ENCODE measurements at places on chromosomes 11 and 22.

DNA sequence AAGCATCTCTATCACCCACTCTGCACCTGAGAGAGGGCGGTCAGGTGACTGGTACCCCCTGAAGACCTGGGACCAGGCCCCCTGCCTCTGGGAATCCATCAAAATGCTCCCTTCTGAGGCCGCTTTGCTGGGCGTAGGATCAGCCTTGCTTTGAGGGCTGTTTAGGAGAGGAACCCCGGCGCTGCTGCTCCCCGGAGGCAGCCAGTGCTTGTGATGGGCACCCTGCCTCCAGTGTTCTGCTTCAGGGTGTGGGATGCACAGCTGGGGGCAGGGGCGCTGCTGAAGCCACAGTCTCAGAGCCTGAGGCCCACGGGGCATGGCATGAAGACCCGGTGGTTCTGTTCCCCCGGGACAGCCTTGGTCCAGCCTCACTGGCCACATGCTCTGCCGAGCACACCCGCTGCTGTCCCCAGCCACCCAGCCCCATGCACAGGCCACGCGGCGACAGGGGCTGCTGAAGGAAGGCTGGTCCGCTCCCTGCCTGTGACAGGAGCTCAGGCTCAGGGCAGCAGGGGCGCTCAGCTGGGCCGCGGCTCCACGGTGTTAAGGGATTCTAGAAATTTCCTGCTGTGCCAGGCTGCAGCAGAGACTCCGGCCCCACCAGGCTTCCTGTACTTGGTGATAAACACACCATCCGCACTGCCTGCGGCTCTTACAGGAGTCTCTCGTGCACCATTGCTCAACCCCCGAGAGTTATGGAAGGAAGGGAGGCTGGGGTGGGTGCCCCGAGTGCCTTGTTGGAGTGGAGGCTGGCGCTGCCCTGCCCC lies 91.0 kb downstream of the KCNQ1 start:
- DNase-seq: no peak
- 0 out of 2 replicates have a peak, but pooled peaks cover 3% of the 10 kb centered on the region for H3K27me3 ChIP-seq
- H3K4me3 ChIP-seq: no peak overlapping the region
- H3K27ac ChIP-seq: no peak overlapping the region
- peaks cover 8% of the 10 kb centered on the region for H3K4me1 ChIP-seq
- no peaks in the 10 kb centered on the region for H3K36me3 ChIP-seq

- no peaks in the 10 kb centered on the region for H3K27me3 ChIP-seq
- peaks cover 45% of the 10 kb centered on the region for H3K36me3 ChIP-seq
- H3K4me3 ChIP-seq: no peak overlapping the region
- no peak for DNase-seq
- no peak overlapping the region for H3K27ac ChIP-seq
- H3K4me1 ChIP-seq: no peaks in the 10 kb centered on the region
Measured at GRCh38 chr11:72012897-72013721, 14.4 kb downstream of the IL18BP start.

DNA sequence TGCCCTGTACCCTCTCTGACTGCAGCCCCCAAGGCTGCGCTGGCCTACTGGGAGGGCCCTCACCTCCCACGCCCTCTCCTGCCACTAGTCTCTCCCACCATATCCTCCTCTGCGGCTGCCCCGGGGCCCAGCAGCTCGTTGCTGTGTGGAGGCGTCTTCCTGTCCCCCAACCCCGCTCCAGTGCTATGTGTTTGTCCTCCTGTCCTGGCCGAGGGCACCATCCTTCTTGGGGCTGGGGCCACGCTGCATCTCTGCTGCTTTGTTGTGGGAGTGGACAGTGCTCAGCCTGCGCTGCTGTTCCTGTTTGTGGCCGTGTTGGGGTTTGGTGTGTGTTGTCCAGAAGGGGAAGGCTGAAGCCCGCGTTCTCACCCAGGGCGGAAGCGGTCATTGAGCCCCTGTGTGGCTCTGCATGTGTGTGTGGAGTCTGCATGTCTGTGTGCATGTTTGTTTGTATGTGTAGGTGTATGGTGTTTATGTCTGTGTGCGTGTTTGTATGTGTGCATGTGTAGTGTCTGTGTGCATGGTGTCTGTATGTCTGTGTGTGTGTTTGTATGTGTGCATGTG lies 15.7 kb downstream of the TPCN2 start:
- H3K36me3 ChIP-seq: peaks cover 14% of the 10 kb centered on the region
- no peaks in the 10 kb centered on the region for H3K27me3 ChIP-seq
- no peak for DNase-seq
- no peaks in the 10 kb centered on the region for H3K4me1 ChIP-seq
- H3K27ac ChIP-seq: no peak overlapping the region
- no peak overlapping the region for H3K4me3 ChIP-seq

DNA sequence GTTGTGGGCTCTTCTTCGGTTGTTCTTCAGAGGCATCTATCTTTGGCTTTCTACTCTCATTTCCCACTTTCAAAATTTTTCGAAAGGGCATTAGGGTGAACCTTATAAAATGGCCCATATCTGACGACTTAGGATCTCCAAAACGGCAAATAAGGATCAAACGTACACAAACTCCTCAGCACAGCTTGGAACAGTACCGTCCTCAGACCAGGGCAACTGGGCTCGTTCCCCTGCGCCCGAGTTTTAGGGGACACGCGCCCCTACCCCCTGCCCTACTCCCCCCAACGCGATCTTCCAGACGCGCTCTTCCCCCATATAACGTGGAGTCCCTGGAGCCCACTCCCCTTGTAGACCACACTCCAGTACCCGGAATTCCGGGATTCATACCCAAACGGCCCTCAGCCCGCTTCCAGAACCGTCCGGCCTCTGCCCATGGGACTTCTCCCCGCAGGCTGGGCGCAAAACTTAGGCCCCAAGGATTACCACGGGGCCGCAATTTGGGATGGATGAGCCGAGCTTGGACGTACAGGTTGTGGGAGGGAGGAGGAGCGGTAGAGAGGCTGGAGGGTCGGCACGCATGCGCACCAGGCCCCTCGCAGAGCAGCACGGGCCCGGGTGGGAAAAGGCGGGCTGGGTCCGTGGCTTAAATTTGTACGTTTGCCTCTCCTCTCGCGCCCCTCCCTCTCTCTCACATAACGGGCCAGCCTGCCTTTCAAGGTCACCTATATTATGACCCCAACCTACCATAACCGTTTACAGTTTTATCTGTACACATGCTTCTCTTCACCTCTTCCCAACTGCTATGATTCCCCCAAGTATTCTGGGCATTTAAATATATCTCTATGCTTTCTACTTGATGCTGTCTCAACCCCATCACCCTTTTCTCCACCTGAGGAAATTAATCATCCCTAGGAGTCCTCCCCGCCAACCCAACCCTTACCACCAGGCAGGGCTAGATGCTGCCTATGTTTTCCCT lies 3.4 kb downstream of the CCDC89 start:
- H3K27me3 ChIP-seq: no peaks in the 10 kb centered on the region
- H3K4me3 ChIP-seq: peak overlapping the region; percentile 95
- peaks cover 5% of the 10 kb centered on the region for H3K4me1 ChIP-seq
- H3K27ac ChIP-seq: peak overlapping the region; percentile 47

- H3K4me1 ChIP-seq: no peaks in the 10 kb centered on the region
- no peaks in the 10 kb centered on the region for H3K27me3 ChIP-seq
- no peak overlapping the region for H3K27ac ChIP-seq
Measured at GRCh38 chr11:9533736-9534473, 39.6 kb upstream of the WEE1 start.

- H3K4me1 ChIP-seq: no peaks in the 10 kb centered on the region
- DNase-seq: no peak
- peaks cover 15% of the 10 kb centered on the region for H3K36me3 ChIP-seq
- H3K4me3 ChIP-seq: no peak overlapping the region
Measured at GRCh38 chr11:46801694-46802470, 44.2 kb downstream of the CKAP5 start.

DNA sequence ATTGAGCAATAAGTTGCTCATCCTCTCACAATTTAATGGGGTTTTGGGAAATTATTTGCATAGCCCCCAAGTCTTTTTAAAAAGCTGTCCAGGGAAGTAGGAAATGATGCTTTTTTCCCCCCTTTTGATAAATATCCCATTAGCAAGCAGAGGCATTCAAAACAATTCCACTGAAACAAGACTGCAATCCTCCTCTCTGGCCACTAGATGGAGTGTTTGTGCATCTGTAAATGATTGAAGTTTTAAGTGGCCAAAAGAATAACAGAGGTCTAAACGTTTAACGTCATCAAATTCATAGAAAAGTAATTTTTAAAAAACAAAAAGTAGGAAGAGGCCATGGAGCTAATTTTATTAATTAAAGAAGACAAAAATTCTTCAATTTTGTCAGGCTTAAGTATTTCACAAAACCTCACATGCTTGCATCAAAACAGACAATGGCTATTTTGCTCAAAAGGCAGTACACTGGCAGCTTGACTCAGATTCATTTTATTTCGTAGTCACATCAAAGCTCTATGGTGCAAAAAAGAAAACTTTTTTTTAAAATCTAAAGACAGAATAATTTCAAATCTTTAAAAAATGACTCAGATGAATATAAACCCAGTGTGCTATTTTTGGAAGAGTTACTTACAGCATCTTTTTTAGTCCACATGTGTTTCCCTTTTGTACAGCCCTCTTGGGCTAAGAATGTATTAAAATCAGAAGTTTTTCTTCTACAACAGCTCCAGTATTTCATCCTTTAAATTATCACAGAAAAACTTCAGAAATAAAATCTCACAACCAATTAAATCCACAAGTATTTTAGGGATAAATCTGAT lies 17.8 kb downstream of the CHORDC1 start:
- no peak for DNase-seq
- no peaks in the 10 kb centered on the region for H3K4me1 ChIP-seq
- no peaks in the 10 kb centered on the region for H3K27me3 ChIP-seq
- no peaks in the 10 kb centered on the region for H3K36me3 ChIP-seq
- no peak overlapping the region for H3K4me3 ChIP-seq

DNA sequence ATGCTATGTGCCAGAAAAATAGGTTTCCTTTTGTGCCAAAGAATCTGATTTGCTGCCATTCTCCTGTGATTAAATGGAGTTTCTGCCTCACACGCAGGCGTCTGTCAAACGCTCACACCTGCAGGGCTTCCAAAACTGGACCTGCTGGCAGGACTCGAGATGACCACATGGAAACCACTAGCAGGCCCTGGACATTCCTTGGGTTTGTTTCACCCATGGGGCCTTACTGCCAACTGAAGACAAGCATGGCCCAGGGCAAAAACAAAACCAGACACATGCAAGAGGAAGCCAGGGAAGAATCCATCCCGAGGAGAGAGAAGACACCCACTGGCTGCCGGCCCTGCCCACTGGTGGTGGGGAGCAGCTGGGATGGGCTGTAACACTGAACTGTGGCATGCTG lies 55.9 kb upstream of the MN1 start:
- no peak for DNase-seq
- peaks cover 29% of the 10 kb centered on the region for H3K36me3 ChIP-seq
- no peak overlapping the region for H3K4me3 ChIP-seq
- no peak overlapping the region for H3K27ac ChIP-seq
- no peaks in the 10 kb centered on the region for H3K27me3 ChIP-seq
- H3K4me1 ChIP-seq: no peaks in the 10 kb centered on the region

DNA sequence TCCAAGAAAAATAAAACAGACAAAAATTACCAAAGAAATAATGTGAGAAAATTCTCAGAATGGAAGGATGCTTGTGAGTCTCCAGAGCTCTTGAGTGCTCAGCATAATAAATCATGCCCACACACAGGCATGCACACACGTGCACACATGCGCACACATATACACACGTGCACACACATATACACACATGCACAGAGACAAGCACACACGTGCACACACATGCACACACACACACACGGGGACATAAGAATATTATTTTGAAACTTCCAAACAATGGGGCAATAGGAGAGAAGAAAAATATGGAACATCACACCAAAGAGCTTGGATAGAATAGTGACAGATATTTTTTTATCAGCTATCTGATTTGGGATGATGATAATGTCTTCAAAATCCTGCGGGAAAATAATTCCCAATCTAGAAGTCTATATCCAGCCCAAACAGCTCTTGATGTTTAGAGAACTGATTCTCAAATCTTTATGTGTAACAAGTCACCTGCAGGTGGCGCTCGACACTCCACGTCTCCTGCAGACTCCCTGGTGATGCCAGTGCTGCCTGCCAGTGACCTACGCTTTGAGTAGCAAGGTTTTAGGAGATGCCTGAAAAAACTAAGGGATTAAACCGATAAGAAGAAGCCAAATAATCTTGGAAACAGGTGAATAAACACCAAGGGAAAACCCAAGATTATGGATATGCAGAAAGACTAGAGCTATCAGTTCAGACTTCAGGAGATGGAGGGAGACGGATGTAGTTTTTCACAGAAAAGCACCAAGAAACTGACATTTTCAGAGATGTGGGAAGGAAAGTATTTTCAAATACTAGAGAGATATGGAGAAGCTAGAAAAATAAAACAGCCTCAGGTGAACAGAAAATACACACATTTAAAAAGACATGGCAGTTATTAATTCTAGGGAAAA lies 743.6 kb downstream of the ETS1 start:
- H3K27ac ChIP-seq: no peak overlapping the region
- H3K4me1 ChIP-seq: no peaks in the 10 kb centered on the region

DNA sequence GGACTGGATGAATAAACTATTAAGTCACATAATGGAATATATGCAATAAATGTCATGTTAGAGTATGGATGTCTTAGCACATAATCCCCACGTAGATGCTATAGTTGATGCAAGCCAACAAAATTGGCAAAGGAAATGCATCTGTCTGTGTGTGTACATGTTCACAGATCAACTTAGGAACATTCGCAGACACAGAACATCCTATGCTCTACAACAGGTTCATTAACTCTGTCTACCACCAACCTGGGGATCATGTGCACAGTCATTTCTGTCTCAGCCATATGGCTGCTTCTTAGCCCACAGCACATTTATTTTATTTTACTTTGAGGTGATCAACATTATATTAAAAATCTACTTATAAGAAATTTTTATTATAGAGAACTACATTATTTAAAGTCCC lies 4.9 kb downstream of the MSANTD4 start:
- DNase-seq: no peak
- H3K4me3 ChIP-seq: no peak overlapping the region
- H3K36me3 ChIP-seq: no peaks in the 10 kb centered on the region
- no peaks in the 10 kb centered on the region for H3K27me3 ChIP-seq
- no peak overlapping the region for H3K27ac ChIP-seq
- peaks cover 8% of the 10 kb centered on the region for H3K4me1 ChIP-seq

- no peaks in the 10 kb centered on the region for H3K27me3 ChIP-seq
- no peak for DNase-seq
- no peak overlapping the region for H3K27ac ChIP-seq
- H3K4me1 ChIP-seq: no peaks in the 10 kb centered on the region
- H3K36me3 ChIP-seq: no peaks in the 10 kb centered on the region
Measured at GRCh38 chr22:37986371-37986770, 2.0 kb upstream of the SOX10 start.

- H3K27me3 ChIP-seq: no peaks in the 10 kb centered on the region
- no peak overlapping the region for H3K27ac ChIP-seq
- no peak overlapping the region for H3K4me3 ChIP-seq
- no peak for DNase-seq
- 0 out of 2 replicates have a peak, but pooled peaks cover 4% of the 10 kb centered on the region for H3K4me1 ChIP-seq
Measured at GRCh38 chr11:10978198-10978597, 120.3 kb upstream of the ZBED5 start.

GRCh38 chr11:83895516-83895915 lies 609.3 kb upstream of the CCDC90B start:
- no peaks in the 10 kb centered on the region for H3K4me1 ChIP-seq
- no peaks in the 10 kb centered on the region for H3K27me3 ChIP-seq
- no peak overlapping the region for H3K4me3 ChIP-seq
- no peak for DNase-seq
- no peak overlapping the region for H3K27ac ChIP-seq
- H3K36me3 ChIP-seq: no peaks in the 10 kb centered on the region

- no peak overlapping the region for H3K27ac ChIP-seq
- H3K36me3 ChIP-seq: no peaks in the 10 kb centered on the region
- H3K4me1 ChIP-seq: peaks cover 10% of the 10 kb centered on the region
- no peak overlapping the region for H3K4me3 ChIP-seq
Measured at GRCh38 chr11:110087812-110088534, 5.2 kb upstream of the ZC3H12C start.

Measured in GM12878 (cell line).